Fibroblast of skin of left quadriceps (primary cell): ENCODE measurements at places on chromosomes 7 and 10.

DNA sequence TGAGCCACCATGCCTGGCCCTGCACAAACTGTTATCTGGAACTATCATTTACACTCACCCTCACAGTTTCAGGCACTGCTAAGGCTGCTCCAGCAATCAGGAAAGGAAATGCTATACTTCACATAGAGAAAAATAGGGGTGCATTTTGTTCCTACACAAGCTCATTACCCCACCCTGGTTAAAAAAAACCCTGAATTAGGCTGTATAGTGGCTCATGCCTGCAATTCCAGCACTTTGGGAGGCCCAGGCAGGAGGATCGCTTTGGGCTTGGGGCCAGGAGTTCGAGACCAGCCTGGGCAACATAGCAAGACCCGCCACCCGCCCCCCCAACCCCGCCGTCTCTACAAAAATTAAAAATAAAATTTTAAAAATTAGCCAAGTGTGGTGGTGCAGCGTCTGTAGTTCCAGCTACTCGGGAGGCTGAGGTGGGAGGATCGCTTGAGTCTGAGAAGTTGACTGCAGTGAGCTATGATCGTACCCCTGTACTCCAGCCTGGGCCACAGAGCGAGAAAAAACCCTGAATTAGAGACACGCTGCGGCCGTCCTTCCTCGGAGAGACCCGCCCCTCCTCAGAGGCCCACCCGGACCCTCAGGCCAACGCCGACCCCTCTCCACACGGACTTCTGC, 539 bp downstream of the PTCD1 start:
- DNase-seq: no peak

GRCh38 chr10:51124852-51125251, 50.6 kb downstream of the PRKG1 start:
- DNase-seq: no peak

DNA sequence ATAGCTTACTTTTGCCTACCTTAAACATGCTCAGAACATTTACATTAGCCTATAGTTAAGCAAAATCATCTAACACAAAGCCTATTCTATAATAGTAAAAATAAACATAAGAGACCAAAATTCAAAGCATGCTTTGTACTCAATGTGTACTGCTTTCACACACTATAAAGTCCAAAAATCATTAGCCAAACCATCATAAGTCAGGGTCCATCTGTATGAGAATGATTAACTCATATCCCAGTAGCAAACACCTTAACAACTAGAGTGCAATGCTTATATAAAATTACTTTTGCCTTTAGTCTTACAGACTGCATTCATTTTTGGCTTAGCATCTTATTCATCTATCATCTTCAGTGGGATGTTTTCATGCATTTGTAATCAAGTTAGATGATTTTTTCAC, 49.4 kb upstream of the VWC2 start:
- DNase-seq: no peak

DNA sequence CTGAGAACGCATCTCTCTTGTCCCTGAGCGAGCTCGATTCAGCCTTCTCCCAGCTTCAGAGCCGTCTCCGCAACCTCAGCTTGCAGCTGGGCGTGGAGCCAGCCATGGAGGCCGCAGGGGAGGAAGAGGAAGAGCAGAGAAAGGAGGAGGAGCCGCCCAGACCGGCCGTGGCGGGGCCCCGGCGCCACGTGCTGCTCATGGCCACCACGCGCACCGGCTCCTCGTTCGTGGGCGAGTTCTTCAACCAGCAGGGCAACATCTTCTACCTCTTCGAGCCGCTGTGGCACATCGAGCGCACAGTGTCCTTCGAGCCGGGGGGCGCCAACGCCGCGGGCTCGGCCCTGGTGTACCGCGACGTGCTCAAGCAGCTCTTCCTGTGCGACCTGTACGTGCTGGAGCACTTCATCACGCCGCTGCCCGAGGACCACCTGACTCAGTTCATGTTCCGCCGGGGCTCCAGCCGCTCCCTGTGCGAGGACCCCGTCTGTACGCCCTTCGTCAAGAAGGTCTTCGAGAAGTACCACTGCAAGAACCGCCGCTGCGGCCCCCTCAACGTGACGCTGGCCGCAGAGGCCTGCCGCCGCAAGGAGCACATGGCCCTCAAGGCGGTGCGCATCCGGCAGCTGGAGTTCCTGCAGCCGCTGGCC, 43.2 kb downstream of the CHST3 start:
- DNase-seq: no peak

DNA sequence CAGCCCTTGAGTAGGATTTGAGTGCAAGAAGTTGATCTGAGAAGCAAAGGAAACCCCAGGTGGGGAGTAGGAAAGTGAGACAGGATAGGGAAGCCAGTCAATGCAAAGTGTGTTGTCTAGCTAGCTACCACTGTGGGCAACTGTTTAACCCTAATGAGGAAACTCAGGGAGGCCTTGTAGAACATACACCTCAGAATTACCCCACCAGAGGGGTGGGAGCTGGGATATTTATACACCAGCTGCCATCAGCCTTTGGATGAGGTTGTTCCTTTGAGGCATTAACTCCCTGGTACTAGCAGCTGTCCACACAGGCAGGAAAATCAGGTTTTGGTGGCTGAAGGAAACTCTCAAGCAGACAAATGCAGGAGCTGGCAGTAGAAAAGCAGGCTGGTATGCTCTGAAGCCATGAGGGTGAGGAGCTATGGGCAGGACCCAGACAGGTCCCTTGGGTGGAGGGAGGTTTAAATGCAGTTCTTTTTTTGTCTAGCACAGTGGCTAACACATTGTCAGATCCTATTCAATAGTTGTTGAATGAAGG, 60.1 kb upstream of the ARID5B start:
- DNase-seq: no peak

- DNase-seq: no peak
Observed at GRCh38 chr7:149196705-149197171, 1.4 kb downstream of the ZNF282 start.

DNA sequence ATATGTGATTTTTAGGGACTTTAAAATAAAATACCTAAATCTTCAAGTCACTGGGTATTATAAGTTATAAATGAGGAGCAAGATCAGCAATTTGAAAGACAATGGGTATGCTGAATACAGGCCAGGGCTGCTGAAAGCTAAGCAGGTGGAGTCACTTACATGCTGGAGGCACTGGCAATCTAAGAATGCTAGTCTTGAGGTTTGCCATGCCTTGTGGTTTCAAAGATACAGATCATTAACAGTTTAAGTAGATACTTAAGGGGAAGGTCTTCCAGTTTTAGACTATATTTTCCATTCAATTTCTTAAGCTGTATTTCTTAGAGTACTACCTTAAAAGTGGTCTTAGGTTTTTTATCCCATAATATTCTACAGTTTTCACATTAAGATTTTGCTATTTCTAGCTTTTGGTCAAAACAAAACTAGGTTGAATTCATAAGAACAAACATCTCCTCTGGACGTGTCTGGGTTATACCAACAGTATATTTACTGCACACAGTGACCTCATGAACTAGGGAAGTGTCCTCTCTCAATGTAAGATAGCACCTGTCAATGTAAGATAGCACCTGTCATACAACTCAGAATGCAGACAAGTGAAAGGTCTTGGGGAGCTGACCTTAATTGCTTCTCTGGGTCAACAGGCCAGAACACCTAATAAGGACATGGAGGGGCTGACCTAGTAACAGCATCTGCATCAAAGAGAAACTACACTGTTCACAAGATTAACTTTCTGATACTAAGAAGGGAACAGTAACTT, 2.0 kb downstream of the SRI start:
- no peak for DNase-seq

GRCh38 chr10:490256-490655, 199.2 kb downstream of the DIP2C start:
- DNase-seq: peak; percentile 37

GRCh38 chr10:98302741-98303365, 34.9 kb upstream of the LOXL4 start:
- no peak for DNase-seq

GRCh38 chr7:42262964-42263363, 26.0 kb upstream of the GLI3 start:
- DNase-seq: peak; percentile 74

DNA sequence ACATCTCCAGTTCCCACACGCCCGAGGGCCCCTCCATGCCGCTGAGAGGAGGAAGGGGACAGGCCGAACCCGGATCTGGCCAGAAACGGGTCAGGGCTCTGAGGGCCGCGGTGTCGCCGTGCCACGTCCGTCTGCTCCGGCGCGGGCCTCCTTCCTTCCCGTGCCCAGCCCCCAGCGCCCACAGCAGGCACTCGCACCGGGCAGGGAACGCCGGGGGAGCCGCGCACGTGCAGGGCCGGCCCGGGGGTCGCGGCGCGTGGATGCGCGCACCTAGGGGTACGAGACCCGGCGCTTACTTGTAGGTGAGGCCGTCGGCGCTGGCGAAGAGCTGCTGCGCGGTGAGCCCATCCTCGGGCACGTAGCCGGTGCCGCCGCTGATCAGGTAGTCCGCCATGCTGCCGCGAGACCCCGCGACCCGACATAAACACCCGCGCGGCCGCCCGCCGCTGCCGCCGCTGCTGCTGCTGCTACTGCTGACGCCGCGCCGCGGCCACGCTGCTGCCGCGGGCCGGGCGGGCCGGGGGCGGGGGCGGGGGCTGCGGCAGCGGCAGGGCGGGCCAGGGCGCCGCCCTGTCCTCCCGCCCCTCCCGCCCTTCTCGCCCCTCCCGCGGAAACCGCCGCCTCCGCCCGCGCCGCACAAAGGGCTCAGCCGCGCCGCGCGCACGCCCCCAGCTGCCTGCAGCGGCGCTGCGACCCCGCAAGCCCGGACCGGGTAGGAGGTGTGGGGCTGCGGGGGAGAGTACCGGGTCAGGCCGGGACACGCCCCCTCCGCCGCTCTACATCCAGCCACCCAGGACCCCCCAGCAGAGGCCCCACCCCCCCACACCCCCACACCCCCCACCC, 4.1 kb downstream of the IMPDH1 start:
- no peak for DNase-seq

- no peak for DNase-seq
Observed at GRCh38 chr10:34152434-34152833, 662.7 kb downstream of the PARD3 start.
